Natural killer cell (primary cell): ENCODE measurements at places on chromosomes 3 and 15. TPM values are rescaled to one million over a fixed set of nuclear protein-coding genes. Genes with fewer than 3 reads are reported as not detected.

DNA sequence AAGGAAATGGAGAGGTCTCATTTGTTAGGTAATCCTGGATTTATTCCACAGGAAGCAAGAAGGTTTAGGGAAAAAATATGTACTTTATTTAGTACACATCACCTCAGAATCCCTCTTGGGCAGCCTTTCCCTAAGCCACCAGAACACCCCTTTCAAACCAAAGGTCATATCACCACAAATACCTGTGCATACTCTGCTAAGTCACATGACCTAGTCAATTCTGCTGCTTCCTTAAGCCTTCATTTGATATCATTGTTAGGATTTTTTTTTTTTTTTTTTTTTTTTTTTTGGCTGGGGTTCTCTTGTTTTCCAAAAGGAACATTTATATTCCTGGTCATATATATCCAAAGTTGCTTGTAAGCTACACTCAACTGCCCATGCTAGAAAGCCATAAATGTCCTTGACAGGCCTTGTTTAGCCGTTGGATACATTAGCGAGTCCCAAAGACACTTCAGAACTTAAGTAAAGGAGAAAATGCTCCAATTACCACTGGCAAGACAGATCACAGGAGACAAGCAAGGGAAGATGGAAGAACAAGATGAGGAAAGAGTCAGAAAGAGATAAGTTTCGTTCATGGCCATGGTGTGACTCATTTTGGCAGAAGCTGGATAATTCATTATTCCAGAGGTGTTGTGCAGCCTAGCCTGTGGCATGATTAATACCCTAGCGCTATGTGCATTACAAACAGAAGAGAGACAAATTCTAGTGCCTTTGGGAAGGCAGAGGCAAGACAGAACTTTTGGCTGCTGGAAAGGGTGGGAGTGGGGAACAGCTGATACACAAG lies 155.6 kb upstream of the SLC2A2 start:
- no peak for DNase-seq

DNA sequence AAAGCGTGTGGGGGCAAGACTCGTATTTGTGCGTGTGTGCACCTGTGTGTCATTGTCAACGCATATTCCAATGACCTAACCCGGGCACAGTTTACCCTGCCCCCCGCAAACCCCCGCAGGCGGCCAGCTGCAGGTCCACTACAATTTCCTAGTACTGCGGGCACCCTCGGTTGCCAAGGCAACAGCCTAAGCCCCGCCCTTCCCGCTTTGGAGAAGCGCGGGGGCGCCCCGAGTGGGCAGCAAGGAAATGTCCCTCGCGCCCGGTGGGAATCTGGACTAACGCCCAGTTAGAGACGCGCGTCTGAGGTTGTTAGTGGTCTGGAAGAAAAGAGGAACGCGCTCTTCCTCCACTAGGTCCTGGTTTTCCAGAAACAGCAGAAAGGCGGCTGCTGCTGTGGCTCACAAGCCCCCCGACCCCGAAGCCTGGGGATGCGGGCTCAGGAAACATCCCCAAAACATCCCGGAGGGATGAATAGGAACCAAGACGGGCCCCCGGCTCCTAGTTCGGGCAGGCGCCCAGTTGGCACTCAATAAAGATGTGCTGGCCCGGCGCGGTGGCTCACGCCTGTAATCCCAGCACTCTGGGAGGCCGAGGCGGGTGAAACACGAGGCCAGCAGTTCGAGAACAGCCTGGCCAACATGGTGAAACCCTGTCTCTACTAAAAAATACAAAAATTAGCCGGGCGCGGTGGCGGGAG lies 1.1 kb downstream of the ABHD14A start:
- DNase-seq = no peak

The SAXO2 gene
- total RNA-seq = 1.6 TPM

The STAC gene
- not detected for total RNA-seq
